ENCODE measurements at places on chromosomes 2 and 18.

- DNase-seq = no peak
Measured at GRCh38 chr2:12168354-12168753, 421.9 kb downstream of the LPIN1 start.

DNA sequence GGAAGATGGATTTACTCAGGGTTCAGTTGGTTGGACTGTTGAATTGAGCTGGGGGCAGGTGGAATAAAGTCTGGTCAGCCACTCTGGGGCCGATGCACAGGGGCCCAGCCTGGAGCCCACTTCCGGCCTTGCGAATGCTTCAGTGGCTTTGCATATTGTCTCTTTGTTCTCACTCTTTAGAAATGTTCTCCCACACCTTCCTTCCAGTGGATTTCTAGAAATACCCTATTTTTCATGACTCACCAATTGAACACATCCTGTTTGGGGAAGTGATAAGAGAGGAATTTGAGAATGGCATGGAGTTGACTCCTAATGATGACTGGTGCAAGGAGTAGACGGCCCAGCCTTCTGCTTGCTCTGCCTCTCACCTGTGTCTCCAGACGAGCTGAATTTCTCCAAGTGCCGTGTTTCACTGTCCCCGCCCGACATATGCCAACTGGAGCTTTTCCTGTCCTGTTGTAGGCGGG, 28.1 kb downstream of the ASAP2 start:
- no peak for DNase-seq

- no peak for DNase-seq
Measured at GRCh38 chr2:189066037-189066436, 91.9 kb downstream of the COL3A1 start.

DNA sequence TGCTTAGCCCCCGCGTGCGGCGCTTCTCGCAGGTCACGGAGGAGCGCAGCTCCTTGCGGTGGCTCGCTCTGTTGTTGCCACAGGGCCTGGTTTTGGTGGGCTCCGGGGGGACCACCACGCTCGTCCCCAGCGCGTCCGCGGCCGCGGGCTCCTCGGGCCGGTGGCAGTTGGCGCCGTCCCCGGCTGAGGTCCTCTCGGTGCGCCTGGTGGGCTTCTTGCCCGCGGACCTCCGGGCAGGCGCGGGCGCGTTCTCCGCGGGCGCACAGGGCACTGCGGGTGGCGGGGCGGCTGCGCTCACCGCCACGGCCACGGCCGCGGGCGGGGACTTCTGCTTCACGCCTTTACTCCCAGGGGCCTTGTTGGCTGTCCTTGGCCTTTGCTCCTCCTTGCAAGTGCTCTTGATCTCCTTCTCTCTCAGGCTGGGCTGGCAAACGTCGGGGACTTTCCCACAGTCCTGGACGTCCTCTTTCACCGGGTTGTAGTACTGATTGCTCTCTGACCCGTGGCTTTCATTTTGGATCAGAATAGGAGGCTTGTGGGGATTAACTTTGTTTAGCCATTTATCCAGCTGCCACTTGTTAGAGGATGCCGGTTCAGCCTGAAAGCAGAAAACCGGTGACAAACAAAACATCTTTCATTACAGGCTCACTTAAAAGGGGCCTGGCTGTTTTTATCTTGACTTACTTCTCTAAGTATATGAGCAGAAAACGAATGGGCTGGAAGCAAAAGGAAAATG, 104.0 kb upstream of the REV1 start:
- DNase-seq = no peak

- no peak for DNase-seq
Measured at GRCh38 chr2:33782395-33783230, 183.5 kb upstream of the FAM98A start.

- DNase-seq = no peak
Measured at GRCh38 chr2:170314744-170315447, 136.9 kb downstream of the MYO3B start.

DNA sequence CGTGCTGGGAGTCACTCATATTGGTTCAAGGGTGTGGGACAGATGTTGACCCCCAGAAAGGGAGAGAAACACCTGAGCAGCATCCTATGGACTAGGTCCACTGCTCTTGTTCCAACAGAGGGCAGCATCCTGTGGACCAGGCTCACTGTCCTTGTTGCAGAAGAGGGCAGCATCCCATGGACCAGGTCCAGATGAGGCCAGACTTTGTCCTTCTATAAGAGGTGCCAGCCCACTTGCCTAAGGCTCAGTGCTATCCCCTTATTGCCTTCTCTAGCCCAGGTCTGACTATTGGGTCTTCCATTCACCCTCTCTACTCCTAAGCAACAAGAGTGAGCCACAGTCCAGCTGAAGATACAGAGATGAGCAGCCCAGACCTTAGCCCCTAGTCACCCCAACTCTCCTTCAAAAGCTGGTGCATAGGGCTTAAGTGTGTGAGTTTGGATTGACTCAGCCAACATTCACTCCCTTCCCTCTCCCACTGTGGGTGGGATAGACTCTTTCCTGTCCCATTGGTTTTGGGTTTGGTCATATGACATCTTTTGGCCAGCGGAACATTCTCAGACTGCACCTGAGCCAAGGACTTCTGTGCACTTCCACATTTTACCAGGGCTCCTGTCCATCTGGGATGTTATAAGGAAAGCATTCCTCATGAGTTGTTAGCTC, 132.4 kb upstream of the GPC1 start:
- DNase-seq = no peak

GRCh38 chr2:64863097-64863820, 125.9 kb upstream of the SLC1A4 start:
- no peak for DNase-seq

DNA sequence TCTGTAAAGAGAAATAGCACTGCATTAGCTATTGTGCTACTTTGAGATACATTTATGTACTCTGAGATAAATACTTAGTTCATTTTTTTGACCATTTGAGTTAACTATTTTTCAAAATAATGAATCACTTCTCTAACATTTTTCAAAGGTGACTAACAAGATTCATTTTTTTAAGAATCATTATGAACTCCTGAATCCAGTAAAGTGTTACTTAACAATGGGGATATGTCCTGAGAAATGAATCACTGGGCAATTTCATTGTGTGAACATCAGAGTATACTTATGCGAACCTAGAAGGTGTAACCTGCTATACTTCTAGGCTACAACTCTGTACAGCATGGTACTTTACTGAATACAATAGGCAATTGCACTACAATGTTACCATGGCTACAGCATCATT, 355.8 kb downstream of the ARL6IP6 start:
- no peak for DNase-seq

- no peak for DNase-seq
Measured at GRCh38 chr18:54296062-54296461, 26.7 kb downstream of the POLI start.

- DNase-seq = no peak
Measured at GRCh38 chr18:1573732-1574131, 669.1 kb downstream of the ADCYAP1 start.

DNA sequence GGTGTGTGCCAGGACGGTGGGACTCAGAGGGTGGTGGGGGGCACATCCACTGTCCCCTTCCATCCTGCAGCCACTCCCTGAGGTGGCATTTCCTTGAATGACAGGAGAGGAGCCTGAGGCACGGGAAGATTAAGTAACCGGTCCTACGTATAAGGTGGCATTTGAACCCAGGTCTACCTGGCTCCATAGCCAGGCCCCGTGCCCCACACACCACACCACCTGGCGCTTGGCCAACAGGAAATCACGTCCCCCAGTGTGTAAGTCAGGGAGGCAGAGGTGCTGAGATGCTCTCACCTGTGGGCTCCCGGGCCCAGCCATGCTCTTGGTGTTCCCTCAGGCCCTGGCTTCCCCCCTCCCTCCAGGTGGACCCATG, 53.7 kb downstream of the HPCAL1 start:
- DNase-seq = no peak

GRCh38 chr18:52738946-52739345, 398.9 kb downstream of the DCC start:
- DNase-seq = no peak

DNA sequence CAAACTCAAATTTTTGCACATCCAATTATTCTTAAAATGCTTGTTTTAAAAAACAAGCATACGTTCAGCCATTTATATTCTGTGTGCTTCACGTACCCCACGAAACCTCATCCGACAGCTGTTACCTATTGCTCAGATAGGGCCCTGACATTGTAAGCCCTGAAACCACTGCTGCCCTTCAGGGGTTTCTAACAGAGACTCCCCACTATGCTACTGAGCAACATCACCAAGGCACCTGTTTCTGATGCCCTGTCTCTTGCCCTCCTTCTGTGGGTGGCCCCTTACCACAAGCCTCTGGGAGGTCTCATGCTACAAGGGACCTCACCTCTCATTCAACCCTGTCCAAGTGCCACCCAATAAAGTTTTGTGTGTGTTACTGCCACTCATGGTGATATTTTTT, 18.5 kb upstream of the CNGA3 start:
- DNase-seq = no peak

GRCh38 chr18:58180738-58181353, 136.8 kb downstream of the NEDD4L start:
- DNase-seq = peak; percentile 31

- DNase-seq = no peak
Measured at GRCh38 chr2:113092864-113093612, 25.3 kb downstream of the IL1F10 start.

DNA sequence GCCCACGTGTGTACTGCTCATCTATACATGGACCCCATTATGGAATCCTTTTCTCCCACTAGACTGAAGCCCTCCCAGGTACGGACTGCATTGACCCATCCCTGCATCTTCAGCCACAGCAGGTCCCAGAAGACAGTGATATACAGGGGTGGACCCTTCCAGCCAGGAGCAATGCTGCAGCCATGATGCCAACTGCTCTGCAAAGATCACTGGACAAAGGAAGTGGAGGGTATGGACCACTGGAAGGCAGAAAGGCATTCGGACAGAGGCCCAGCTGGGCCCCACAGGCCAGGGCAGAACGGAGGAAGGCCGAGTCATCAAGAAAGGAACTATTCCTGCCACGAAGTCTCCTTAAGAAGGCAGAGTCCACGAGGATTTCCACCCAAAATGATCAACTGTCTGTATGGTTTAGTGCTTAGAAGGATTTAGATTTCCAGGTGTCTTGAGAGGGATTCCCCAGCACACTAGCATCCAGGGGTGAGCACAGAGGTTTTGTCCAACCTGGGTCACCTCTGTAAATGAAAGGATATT, 93.4 kb downstream of the TWIST2 start:
- DNase-seq = no peak

DNA sequence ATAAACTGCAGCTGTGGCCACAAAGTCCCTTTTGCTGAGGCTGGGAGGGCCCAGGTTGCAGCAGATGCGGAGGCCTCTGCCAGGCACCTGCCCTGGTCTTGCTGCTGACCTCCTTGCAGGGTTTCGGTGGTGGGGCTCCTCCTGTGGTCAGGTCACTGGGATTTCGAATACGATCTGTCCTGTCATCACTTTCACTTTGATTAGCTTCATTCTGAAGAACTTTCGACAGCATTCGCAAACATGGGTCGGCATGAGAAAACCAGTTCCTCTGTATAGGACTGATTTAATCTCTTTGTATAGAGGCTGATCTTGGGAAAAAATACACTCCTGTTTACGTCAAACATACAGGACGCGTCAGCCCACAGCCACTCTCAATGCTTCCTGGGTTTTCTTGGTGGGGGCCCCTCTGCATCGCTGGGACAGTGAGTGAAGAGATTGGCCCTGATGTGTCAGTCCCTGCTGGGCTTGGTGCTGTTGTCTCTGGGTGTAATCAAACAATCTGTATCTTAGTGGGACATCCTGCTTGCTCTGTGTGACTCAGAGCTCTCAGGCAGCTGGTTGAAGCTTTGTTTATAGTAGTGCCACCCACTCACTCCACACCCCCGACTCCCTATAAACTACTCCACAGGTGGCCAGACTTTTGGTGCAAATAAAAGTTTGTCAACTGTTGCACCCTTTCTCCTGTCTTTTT, 209.4 kb upstream of the CXCR4 start:
- peak; percentile 41 for DNase-seq

- no peak for DNase-seq
Measured at GRCh38 chr2:26511466-26511865, 33.5 kb upstream of the OTOF start.

DNA sequence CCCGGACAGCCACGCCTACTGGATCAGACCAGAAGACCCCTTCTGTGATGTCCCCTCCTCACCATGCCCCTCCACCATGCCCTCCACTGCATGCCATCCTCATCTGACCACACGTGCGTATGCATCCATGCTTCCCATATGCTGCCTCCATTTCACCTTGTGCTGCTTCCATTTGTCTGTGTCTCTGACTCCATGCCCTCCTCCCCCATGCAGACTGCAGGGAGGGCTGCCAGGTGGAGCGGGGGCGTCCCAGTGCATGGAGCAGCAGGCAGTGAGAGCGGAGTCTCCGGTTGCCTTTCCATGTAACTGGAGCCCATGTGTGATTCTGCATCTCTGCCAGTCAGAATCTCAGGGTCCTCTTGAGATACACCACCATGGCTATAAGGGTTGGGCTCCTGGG, 52.6 kb downstream of the COA5 start:
- DNase-seq = no peak

GRCh38 chr2:71749671-71750101, 296.3 kb downstream of the DYSF start:
- no peak for DNase-seq

- peak; percentile 86 for DNase-seq
Measured at GRCh38 chr18:9334329-9334972, at the start of gene TWSG1. Gene TWSG1, plus strand, starts transcription at chr18:9334773. Its CDS starts 2,457 bp downstream, at chr18:9337230.

GRCh38 chr18:39611381-39612100, 2045.9 kb upstream of the CELF4 start:
- DNase-seq = no peak

DNA sequence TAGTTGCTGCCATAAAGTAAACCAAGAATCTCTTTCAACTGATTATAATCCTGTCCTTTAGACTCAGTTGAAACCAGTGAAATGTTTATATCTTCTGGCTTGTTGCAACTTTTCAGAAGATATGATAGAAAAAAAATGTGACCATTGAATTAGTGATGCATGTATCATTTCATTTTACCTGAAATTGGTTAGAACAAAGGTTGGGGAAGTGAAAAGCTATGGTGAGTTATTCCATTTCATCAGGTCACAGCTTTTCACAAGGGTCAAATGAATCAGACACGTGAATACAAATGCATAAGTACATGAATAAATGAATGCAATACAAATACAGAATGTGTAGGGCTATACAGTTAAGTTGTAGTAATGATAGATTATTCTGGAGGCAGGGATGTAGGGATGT, 15.1 kb downstream of the CCDC85A start:
- no peak for DNase-seq

DNA sequence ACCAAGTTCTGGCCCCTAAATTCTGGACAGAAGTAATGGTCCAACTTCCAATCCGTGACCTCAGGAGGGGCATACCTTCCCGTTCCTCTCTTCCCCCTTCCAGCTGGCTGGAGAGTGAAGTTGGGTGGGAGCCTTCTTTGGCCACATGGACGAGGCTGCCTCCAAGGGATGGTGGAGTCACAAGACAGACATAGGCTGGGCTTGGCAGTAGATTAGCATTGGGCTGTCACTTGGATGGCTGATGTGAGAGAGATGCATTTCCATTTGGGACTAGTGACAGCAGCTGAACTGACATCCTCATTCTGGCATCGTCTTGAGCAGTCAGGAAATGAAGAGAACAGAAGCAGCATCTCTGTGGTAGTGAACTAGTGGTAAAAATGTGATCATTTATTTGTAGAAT, 12.6 kb downstream of the NT5DC4 start:
- DNase-seq = no peak

GRCh38 chr2:176105078-176105729, 1.9 kb upstream of the HOXD11 start:
- no peak for DNase-seq

GRCh38 chr2:172677363-172677762, 58.3 kb upstream of the RAPGEF4 start:
- no peak for DNase-seq
